ENCODE measurements at places on chromosomes 12 and 14.

DNA sequence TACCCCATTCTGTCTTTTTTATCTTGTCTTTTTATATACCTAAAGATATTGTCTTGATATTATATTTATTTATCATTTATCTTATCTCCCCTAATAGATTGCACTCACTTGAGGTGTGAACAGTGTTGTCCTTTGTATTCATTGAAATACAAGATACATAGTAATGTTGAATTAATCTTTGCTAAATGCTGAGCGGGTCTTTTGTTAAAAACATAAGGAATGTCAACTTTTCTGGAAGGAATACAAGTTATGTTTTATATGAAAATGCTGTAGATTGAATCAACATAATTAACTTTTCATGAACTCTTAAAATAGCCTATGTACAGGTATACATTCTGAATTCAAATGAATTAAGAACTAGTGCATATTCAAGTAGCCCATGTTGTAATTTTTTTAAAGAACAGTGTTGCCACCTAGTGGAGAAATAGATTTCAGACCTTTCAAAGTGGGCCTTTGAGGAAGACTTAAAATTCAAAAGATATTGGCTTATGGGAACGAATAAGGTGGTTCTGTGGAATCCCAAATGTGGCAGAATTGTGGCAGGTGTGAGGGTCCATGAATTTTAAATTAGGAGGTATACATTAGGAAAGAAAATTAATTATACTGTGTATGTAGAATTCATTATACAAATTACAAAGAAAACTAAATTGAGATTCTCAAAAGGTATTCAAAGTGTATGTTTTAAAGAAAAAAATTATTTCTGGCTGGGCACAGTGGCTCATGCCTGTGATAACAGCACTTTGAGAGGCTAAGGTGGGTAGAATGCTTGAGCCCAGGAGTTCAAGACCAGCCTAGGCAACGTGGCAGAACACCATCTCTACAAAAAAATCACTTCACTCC is 19.1 kb downstream of the BBOF1 start:
- peak; percentile 39 for DNase-seq

DNA sequence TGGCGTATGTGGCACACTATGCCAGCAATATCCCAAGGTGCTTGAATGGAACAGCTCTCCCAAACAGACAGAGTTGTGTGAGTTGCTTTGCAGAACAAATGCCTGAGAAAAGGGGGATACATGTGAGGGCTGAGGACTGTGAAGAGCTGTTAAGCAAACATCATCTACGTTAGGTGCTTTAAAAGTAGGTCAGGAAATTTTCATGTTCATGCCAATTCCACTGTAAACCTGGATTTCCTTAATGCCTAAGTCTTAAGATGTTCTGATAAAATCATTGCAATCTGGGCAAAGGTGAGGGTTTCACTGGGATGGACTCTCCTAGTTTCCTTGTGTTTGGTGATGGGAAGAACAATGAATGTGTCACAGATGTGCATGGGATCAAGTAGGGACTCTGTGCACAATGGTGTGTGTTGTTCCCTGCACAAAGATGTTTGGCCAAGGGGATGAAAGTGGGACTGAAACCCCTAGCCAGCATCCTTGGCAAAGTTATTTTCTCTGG is 227.9 kb downstream of the KTN1 start:
- DNase-seq = no peak

GRCh38 chr12:66881386-66881785 is 202.5 kb upstream of the GRIP1 start:
- no peak for DNase-seq

DNA sequence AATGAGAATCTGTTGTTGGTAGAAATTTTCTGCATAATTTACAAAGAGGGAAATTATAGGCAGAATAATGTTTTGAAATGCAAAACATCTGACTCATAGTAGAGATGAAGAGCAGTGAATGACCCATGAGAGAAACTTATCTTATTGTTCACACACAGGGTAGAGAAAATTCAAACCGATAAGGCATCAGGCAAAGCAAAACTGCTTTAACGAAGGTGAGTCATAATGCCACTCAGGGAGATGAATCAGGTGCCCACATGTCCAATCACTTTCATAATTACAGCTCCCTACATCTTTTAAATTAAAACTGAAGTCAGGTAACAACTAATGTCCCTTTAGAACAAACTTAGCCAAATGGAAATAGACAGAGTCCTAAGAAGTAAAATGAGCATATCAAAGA is 265.6 kb upstream of the GARIN6 start:
- DNase-seq = no peak

All from NCI-H1436 (cell line).